ENCODE measurements at places on chromosomes 16 and 17. TPM values are rescaled to one million over a fixed set of nuclear protein-coding genes. Genes with fewer than 3 reads are reported as not detected.

The SDR42E2 gene
- not detected for total RNA-seq

The TTLL6 gene
- total RNA-seq: not detected

The TNS4 gene
- not detected for total RNA-seq

The EPOP gene
- 0.70 TPM for total RNA-seq

- DNase-seq: peak; percentile 91
These were observed 54.2 kb upstream of the SEC14L1 start for GRCh38 chr17:77086433-77087010.

DNA sequence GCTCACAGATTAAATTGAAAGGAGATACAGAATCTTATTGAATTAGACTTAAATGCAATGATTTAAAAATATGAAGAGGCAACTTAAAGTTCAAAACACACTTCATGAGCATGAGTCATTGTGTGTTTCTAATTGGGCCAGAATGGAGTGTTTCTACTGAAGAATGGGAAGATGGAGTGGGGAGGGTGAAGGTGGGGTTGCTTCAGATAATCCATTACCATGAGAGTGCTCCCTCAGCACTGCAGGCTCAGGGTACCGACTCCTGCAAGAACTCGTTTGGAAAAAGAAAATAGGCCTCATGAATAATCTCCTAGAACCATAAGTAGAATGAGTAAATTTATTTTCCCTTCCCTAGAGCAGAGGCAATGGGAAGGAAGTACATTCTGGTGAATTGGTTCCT is 372.8 kb downstream of the TOX3 start:
- DNase-seq: no peak

DNA sequence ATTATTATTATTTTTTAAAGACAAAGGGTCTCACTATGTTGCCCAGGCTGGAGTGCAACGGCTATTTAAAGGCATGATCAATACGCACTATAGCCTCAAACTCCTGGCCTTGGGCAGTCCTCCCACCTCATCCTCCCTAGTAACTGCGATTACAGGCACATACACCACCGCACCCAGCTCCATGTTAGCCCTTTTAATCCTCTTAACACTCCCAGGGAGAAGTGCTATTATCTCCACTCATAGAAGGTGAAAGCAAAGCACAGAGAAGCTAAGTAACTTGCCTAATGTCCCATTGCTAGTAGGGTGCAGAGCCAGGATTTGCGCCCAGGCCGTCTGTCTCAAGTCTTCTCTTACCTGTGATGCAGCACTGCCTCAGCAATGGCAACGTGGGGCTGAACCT is 5.0 kb downstream of the HAS3 start:
- no peak for DNase-seq

DNA sequence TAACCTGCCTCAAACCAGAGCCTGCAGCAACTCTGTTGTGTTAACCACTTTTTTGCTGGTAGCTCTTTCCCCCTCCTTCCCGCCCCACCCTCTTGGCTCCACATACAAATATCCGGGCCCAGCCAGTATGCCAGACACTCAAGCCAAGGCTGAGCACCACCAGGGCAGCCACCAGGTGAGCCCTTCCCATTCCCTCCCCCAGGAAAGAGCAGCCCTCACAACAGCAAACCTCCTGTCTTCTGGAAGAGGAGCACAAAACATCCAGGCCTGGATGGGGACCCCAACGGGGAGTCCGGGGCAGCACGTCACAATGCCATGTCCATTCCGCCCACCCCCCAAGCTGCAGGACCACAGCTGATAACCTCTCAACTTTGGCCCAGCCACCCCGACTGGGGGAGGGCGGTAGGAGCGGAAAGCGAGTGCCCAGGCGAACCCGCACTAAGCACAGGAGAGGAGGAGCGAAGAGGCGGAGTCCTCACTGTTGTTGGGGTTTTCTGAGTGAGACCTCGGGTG is 757 bp downstream of the ORMDL3 start:
- DNase-seq: peak; percentile 58

DNA sequence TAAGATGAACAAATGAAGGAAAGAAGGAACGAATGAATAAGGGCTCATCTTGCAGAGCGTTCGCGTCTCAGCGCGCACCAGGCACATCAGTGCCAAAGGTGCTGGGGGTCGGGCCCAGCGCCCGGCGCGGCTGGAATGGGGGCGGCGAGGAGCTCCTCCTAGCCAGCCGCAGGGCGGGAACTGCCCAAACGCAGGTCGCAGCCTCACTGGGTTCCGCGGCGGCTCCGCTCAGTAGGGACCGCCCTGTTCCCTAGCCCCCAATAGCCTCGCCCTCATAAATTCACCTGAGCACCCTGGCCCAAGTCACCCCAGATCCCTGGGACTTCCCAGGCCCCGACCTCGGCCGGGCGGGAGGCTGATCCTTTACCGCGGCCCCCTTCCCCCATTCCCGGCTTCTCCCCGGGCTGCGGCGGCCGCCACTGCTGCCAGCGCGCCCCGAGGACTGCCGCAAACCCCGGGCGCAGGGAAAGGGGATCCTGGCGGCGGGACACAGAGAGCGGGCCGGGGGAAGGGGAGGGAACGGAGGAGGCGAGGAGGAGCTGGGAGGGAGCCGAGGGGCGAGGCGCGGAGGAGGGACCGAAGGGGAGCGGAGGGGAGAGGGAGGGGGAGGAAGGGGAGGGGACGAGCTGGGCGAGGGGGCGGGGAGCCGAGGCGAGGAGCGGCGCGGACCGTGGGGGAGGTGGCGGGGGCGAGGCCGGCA is 377 bp upstream of the CRHR1 start:
- DNase-seq: no peak

DNA sequence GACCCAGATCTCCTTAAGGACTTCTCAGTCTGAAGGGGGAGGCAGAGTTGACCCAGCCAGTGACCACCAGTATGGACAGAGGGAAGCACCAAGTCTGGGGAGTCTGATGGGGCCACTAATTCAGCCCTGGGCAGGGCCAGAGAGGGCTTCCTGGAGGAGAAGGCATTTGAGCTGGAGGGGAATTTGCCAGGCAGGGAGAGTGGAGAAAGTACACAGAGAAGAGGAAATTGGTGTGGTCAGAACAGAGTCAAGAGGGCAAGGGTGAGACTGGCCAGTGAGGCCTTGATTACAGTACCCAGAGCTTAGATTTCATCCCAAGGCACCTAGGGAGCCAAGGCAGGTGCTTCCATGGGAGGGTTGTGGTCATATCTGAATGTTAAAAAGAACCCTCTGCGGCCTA is 36.3 kb downstream of the MYO15A start:
- DNase-seq: no peak
